ENCODE measurements at places on chromosomes 5 and 9. TPM values are rescaled to one million over a fixed set of nuclear protein-coding genes. Genes with fewer than 3 reads are reported as not detected.
A peak's percentile ranks its signal among the peaks of the same experiment; 100 is the strongest.

DNA sequence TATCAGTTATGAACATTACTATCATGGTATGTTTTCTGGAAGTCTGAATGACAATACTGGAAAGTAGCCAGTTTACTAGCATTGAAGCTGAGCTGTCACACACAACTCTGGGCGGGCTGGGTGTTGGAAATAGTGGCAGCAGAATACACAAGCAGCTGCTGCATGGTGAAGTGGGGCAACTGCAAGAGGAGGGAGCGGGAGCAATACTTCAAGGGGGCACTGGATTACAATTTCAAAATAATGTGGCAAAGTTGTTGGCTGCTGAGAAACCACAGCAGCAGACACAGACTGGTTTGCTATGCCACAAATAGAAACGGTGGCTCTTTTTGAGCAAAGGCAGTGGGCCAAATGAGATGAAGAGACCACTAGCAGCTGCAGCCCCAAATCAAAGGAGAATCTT is 350.2 kb downstream of the KIAA0825 start:
- no peak for DNase-seq

- DNase-seq, result no peak
Observed at GRCh38 chr5:167030500-167031120, 1260.8 kb upstream of the WWC1 start.

Gene LRRTM2
- 0.12 TPM for total RNA-seq

Gene FIBCD1
- total RNA-seq, result 0.40 TPM

Gene FAM153A
- 3.5 TPM for total RNA-seq

Gene ZFP2
- total RNA-seq, result 0.67 TPM

Gene LSM11
- 1.7 TPM for total RNA-seq

- DNase-seq, result peak; percentile 60
Observed at GRCh38 chr5:1522601-1523479, 920 bp downstream of the LPCAT1 start.

Gene HRH2
- total RNA-seq, result 58.0 TPM

Data from left ventricle myocardium superior (tissue), 1 donor.